ENCODE measurements at places on chromosomes 11 and 22.

DNA sequence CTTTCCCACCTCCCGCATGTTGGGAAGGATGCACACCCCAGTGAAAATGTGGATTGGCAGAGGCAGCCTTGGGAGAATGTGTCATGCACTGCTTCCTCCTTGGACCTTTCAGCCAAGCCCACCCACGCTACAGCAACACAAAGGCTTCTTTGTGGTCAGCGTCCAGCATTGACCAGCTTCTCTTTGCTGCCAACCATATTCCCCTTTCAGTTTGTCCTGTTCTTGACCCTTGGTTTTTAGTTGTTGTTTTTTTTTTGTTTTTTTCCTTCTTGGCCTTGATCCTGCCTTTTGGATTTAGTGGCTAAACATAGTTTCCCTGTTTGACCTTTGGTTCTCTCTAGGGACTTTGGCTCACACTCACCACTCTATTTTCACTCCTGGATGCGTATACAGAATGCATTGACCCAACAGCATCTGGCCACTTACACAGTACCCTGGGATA lies 573.6 kb downstream of the INSC start:
- no peak for DNase-seq

- peak; percentile 54 for DNase-seq
Observed at GRCh38 chr11:1628506-1629325, 859 bp upstream of the KRTAP5-5 start.

DNA sequence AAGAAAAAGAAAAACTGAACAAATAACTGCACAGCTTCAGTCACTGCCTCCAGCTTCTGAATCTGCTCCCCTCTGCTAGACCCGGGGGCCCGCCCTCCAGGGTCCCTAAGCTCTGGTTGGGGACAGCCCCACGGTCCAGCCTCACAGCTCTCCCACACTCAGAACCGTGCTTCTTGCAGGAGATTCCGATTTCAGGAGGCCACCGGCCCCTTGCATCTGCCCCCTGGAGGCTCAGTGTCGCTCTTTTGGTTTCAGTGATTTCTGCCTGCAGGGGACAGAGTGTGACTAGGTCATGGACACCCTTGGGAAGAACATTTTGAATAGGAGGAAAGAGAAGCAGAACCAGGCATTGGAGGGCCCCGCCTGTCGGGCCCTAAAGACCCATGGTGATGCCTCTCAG lies 23.1 kb upstream of the RPS3 start:
- DNase-seq: no peak

DNA sequence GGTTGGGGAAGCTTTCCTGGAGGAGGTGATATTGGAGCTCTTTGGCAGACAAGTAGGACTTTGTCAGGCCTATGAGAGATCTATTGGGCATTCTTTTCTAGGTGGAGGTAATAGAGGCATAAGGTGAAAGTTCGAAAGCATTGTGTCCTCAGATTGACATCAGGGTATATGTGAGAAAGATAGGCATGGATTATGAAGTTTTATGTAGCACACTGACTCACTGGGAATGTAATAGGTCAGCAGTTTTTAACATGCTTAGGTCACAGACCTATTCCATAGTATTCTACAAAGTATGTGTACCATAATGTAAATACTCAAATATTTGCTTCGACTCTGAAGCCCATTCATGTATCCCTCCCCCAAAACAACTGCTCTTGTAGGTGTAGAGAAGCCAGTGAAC lies 11.8 kb downstream of the HIKESHI start:
- no peak for DNase-seq

DNA sequence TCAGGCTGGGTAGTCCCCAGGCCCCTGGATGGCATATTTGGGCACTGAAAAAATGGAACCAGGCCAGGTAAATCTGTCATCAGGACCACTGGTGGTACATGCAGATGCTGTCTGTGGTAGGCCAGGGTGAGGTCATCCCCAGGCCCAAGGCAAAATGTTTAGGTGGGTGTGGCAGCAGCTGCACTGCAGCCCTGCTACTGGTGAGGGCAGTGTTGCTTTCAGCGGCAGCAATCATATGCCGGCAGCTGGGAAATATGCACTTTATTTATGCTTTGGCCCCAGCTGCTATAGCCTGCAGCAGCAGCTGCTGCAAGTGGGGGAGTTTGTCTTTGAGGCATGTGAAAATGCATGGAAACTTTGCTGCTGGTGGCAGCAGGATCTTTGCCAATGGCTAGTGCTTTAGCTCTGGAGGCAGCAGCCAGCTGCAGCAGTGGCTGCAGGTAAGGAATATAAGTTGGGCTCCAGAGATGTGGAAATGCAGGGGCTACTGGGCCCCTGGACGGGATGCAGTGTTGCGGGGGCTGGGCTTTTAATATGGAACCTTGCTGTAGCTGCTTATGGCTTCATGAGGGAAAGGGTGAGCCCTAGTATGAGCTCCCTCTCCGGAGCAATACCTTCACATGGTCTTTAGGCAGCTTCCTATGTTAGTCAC lies 365.7 kb upstream of the CADM1 start:
- DNase-seq: no peak

DNA sequence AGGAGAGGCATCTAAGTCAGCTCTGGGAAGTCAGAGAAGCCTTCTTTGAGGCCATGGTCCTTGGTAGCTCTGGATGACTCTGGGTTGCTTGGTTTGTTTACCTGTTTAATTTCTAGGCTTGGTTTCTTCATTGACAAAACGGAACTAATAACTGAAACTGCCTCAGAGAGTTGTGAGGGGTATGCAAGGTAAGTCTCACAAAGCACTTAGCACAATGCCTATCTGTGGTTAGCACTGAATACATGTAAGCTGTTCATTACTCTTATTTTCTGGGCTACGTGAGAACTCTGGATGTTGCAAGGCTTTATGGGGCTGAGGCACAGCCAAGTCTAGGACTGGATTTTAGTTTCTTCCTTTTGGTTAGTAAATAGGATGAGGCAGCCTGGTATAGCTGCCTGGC lies 225.8 kb upstream of the NCAM1 start:
- DNase-seq: no peak

- no peak for DNase-seq
Observed at GRCh38 chr11:109762546-109762945, 330.6 kb upstream of the ZC3H12C start.

GRCh38 chr11:134538742-134539141 lies 126.7 kb upstream of the B3GAT1 start:
- no peak for DNase-seq

DNA sequence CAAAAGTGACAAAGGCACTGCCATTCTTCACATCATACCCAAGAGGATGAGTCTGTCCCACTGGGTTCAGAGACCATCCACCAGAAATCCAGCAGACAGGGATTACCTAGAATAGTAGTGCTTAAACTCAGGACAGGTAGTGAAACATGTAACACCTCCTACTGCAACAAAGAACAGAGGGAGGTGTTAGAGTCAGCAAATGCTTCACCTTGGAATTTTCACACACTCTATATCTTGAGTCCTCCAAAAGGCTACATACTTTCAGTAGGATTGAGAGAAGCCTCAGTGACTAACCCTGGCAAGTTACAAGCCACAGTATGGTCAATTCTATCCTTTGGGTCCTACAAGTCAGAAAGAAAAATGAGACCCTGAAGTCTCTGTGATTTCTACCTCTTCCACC lies 6.0 kb upstream of the CAVIN3 start:
- no peak for DNase-seq

- DNase-seq: no peak
Observed at GRCh38 chr11:16028419-16028818, 327.9 kb downstream of the SOX6 start.

DNA sequence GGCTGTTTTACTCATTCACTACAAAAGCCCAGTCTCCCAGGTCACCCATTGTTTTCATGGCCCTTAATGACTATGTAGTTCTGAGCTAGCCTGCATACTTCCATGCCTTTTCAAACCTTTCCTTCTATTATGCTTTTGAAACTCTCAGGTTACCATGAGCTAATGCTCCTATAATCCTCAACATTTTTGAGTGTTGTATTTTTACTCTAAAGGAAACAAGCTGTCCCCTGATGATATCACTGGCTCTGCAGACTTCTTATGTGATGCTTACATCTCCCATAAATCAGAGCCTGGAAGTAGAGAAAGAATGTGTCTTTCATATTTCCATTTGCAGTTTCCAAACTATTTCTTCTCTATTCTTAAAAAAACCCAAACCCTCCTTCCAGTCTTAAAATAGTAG lies 159.0 kb upstream of the RAG2 start:
- DNase-seq: no peak

GRCh38 chr11:26987272-26987671 lies 6.6 kb upstream of the FIBIN start:
- DNase-seq: no peak

- DNase-seq: no peak
Observed at GRCh38 chr11:68581439-68581838, 102.9 kb upstream of the GAL start.

GRCh38 chr11:65427691-65428577 lies 5.3 kb downstream of the NEAT1 start:
- no peak for DNase-seq

GRCh38 chr22:34702279-34702678 lies 363.7 kb upstream of the ISX start:
- DNase-seq: no peak

DNA sequence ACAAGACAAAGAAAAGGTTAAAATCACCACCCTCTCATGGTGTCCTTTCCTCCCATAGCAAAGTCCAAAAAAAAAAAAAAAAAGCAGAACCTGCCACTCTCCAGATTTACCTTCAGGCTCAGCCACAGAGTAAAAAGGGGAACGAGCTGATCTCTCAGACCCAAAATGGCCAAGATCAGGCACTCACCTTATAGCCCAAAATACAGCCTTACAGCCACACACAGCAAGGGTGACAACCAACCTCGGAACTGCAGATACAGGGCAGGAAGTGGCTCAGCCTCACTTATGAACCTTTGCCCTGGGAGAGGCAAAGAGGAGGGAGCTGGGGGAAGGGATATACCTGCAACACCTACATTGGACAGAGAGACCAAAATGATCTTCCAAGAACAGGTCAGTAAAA lies 4.5 kb downstream of the FHIP1B start:
- no peak for DNase-seq

- DNase-seq: no peak
Observed at GRCh38 chr11:117627259-117627658, 169.8 kb downstream of the DSCAML1 start.

DNA sequence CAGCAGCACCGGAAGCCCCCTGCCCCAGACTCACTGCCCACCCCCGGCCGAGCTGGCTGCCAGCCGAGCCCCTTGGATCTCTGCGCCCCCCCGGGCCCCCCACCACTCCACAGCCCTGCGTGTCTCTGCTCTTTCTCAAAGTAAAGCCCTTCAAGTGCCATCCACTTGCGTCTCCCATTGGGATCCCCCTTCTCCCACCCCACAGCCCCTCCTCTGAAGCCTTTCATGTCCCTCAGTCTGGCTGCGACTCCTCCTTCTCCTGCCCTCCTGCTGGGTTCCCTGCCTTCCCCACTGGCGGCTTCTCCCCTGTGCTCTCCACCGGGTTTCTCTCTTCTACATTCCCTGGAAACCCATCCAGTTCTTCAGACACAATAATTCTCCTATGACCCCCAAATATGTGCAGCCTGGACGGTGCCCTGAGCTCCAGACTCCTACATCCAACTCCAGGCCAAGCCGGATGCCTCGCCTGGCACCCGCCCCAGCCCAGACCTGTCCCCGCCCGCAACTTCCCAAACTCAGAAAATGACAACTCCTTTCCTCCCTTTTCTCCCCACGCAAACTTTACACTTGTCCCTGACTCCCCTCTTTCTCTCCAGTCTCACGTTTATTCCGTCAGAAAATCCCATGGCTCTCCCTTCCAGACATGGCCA lies 108.9 kb downstream of the WNT7B start:
- no peak for DNase-seq

DNA sequence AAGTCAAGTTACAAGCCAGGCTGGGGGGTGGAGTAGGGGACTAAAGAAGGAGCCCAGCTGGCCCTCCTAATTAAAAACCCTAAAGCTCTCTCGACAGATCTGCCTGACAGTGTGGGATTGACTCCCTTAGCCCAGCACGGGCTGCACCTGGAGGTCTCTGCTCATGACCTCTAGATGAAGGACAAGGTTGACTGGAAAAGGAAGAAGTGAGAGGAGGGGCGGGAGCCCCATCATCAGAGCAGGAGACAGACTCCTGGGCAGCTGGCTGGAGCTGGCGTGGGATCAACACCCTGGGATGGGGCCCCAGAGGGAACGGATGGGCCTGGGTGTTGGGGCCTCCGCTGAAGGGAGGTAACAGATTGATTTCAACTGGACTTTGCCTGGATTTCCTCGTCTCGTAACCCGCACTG lies 46.1 kb downstream of the RPUSD4 start:
- no peak for DNase-seq

- DNase-seq: no peak
Observed at GRCh38 chr11:72607496-72607895, 66.7 kb downstream of the PDE2A start.

DNA sequence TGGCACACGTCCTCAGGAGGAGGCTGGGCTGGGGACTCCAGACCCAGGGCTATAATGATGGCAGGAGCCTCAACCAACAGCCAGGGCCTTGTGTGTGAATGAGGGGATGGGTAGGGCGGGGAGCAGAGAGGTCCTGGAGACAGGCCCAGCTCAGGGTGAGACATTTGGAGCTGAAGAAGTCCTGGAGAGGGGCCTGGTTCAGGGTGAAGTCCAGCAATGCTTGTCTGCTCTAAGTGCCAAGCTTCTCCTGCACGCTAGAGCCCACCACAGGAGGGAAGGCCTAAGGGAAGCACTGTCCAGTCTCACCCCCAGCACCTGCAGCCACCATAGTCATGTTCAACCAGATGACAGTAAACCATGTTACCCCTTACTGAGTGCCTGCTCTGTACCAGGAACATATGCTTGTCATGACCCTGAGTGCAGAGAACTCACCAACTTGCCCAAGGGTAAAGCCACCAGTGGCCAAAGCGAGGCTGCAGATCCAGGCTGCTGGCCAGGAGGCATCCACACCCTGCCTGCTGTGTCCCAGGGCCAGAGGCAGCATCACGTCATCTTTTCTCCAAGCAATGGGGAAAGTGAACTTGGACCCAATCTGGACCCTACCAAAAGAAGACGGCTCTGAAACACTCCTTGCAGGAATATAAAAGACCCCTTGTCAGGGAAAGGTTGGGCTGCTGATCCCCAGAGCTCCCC lies 24.0 kb downstream of the LMO1 start:
- DNase-seq: no peak

GRCh38 chr11:108966206-108966605 lies 301.3 kb downstream of the DDX10 start:
- no peak for DNase-seq

DNA sequence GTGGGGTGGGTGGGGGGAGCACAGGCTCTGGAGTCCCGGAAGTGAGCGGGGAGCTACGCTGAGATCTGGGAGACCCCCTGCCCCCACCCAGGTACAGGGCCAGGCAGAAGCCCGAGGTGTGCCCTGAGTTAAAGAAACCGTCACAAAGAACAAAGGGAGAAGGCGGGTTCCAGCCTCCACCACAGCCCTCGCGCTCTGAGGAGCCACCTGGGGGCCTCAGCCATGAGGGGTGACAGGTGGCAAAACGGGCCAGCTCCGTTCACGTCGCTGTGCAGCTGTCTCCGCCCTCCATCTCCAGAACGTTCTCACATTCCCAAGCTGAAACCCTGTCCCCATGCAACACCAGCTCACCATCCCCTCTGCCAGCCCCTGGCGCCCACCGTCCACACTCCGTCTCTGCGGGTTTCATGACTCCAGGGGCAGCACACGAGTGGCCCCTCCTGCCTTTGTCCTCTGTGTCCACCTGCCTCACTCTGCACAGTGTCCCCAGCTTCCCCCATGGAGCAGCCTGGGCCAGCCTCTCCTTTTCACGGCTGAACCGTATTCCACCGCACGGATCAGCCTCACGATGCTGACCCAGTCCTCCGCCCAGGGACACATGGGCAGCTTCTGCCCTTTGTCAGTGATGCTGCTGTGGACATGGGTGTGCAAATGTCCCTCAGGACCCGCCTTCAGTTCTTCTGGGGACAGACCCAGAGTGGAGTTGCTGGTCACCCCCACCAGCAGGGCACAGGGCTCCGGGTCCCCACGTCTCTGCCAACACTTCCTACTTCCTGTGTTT lies 1.7 kb upstream of the MUC5B start:
- no peak for DNase-seq
